GM12865 (cell line): ENCODE measurements at places on chromosomes 3 and 15.

- DNase-seq = peak; percentile 36
These were observed 135.1 kb downstream of the TMCO5A start for GRCh38 chr15:38069511-38070011.

- DNase-seq = no peak
These were observed 23.8 kb downstream of the ARHGEF26 start for GRCh38 chr3:154144825-154145465.

GRCh38 chr3:194930377-194931204 is 244.9 kb downstream of the FAM43A start:
- no peak for DNase-seq

GRCh38 chr15:85977586-85977985 is 102.1 kb upstream of the AGBL1 start:
- no peak for DNase-seq

DNA sequence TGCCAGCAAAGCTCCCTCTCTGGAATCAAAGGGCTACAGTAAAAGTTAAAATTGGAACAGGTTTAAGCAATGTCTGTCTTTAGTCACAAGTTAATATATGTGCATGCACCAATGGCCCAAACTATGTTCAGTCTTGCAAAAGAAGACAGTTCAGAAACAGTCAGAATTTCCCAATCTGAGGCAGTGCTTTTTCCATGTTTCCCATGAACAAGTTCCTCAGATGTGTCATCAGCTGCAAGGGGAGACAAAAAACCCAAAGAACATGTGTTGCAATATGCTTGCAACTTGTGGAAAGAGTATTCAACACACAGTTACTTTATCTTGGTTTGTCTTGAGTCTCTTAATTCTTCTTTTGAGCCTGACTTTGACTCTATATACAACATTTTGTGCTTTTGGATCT is 148.4 kb downstream of the USP13 start:
- DNase-seq = no peak

GRCh38 chr3:15215996-15216395 is 9.9 kb downstream of the CAPN7 start:
- no peak for DNase-seq

- peak; percentile 78 for DNase-seq
These were observed 1.3 kb downstream of the GNAT1 start for GRCh38 chr3:50192689-50193141.

DNA sequence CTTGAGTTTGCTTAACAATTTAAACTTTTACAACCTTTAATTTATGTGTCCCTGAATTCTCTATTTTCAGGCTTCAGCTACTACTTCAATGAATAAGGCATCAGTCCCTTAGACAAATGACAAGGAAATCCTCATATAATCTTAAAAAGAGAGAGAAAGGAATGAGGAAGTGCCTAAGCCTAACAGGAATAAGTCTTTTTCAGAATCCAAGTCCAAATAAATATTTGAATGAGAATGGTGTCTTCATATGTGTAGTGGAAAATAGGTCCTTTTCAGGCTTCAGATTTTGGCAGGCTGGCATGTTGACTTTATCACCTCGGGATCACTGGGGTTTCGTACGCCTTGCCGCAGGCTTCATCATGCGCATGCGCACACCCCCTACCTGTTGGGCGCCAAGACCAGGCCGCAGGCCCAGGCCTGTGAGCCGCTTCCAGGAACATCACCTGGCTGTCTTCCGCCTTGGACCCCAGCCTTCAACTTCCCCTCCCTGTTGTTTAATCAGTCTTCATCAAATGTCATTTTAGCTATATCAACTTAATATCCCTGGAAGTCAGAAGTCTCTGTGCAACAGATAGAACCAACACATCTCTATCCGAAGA is 334.5 kb downstream of the SOX2 start:
- no peak for DNase-seq

DNA sequence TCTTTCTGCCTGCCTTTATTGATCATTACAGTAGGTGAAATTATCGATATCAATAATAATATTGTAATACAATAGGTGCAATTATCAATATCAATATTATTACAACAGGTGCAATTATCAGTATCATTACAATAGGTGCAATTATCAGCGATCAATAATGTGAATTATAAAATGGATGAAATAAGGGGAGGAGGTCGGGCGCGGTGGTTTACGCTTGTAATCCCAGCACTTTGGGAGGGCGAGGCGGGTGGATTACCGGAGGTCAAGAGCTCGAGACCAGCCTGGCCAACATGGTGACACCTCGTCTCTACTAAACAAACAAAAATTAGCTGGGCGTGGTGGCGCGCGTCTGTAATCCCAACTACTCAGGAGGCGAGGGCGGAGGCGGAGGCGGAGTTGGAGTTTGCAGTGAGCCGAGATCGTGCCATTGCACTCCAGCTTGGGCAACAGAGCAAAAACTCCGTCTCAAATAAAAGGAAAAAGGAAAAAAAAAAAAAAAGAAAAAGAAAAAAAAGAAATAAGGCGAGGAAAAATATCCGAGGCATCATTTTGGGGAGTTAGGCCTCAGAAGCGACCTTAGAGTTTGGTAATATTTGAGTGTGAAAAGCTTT is 611 bp upstream of the BNIP2 start:
- DNase-seq = peak; percentile 80

GRCh38 chr3:125203731-125204130 is 8.8 kb downstream of the SLC12A8 start:
- DNase-seq = no peak

GRCh38 chr3:162269636-162270458 is 773.2 kb downstream of the OTOL1 start:
- no peak for DNase-seq

- DNase-seq = peak; percentile 8
These were observed 104.2 kb downstream of the CBLB start for GRCh38 chr3:105764378-105765307.

- no peak for DNase-seq
These were observed 1.7 kb downstream of the VPS39 start for GRCh38 chr15:42206406-42206805.

GRCh38 chr15:70869346-70869745 is 15.4 kb upstream of the LARP6 start:
- no peak for DNase-seq

- DNase-seq = no peak
These were observed 247.3 kb upstream of the IGF1R start for GRCh38 chr15:98401029-98401428.

- DNase-seq = peak; percentile 37
These were observed 174.7 kb downstream of the MBNL1 start for GRCh38 chr3:152443212-152444023.

DNA sequence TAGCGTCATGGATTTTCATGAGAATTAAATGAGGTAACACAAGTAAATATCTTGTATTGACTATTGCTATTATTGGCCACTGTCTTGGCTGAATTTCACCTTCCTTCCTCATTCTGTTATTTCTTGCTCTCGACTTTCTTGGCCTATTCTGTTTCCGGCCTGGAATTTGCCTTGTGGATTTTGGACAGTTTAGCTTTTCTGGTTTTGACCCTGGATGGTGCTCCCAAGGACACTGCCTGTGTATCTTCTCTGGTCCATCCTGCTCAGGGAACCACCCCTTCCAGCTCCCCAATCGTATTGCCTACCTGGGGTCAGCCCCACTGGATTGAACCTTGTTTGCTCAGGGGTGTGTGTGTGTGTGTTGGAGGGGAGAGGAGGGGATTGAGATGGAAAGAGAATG is 376.2 kb upstream of the C2CD4B start:
- DNase-seq = no peak

GRCh38 chr3:140630866-140631265 is 47.0 kb upstream of the TRIM42 start:
- no peak for DNase-seq

DNA sequence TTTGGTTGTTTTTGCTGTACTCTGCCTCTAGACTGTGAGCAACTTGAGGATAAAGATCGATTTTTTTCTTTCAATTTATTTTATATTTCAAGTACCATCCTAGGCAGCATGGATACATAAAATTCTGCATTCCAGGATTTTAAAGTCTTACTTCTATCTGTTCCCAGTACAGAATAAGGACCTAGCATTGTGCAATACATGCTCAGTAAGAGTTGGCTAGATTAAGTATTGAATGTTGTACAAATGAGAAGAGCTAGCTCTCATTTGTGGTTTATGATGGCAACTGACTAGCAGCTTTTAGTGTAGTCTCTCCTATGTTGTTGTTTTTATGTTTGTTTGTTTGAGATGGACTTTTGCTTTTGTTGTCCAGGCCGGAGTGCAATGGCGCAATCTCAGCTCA is 222.7 kb downstream of the TP63 start:
- no peak for DNase-seq

DNA sequence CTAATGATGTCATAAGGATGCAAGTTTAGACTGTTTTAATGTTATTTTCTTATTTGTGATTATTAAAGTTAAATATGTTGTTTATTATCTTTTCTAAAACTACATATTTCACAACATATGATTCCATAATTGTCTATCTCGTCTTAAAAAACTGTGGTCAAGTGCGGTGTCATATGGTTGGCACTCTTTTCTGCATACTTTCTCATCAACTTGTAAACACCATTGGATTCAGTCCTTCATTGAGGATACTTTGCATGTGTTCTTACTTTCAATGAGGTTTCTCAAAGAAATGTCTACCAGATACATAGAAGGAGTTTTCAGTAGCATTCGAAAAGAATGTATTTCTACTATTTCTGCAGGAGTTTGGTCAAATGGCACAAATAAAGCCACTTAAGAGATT is 22.0 kb upstream of the ALPK3 start:
- DNase-seq = no peak

DNA sequence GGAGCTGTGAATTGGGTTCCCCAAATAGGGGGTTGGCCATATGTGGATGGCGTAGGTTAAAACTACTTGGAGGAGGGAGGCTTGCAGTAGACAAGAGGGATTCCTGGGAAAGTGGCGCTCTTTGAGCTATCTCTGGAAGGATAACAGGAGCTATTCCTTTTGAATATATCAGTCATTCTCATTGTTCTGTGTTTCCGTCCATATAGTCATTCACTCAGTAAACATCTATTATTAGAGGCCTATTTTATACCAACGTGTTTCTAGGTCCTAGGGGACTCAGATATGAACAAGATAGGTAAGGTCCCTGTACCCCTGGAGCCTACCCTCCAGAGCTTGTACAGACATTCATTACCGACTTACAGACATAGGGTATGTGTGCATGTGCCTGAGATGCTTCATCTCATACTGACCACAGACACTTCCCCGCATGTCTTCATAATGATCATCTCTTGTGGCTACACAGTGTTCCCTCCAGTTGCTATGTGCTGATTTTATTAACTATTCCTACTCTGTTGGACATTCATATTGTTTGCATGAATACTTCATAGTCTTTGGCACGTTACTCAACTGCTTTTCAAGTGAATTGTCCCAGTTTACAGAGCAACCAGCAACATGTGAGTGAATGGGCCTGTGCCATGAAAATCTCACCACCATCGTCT is 55.8 kb upstream of the VILL start:
- DNase-seq = no peak

- DNase-seq = no peak
These were observed 1.0 kb upstream of the ONECUT1 start for GRCh38 chr15:52790941-52791751.

GRCh38 chr3:50297896-50298725 is 1.1 kb downstream of the HYAL3 start:
- peak; percentile 11 for DNase-seq
